ENCODE measurements at places on chromosomes 6 and 20.

DNA sequence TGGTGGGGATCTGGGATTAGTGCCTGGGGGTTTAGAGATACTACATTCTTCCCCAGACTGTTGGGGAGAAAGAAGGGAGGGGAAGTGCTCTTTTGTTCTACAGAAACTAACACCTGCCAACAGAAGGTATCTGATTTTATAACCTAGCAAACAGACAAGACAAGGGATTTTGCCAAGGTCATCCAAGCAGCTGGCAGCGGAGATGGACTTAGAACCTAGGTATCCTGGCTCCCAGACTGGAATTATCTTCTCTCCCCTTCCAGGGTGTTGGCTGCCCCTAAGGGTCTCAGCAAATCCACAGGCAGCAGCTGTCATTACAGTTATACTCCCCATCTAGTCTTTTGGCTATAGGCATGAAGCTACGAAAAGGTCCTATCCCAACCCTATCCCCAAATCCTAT, 8.4 kb downstream of the SDC4 start:
- no peak for DNase-seq

DNA sequence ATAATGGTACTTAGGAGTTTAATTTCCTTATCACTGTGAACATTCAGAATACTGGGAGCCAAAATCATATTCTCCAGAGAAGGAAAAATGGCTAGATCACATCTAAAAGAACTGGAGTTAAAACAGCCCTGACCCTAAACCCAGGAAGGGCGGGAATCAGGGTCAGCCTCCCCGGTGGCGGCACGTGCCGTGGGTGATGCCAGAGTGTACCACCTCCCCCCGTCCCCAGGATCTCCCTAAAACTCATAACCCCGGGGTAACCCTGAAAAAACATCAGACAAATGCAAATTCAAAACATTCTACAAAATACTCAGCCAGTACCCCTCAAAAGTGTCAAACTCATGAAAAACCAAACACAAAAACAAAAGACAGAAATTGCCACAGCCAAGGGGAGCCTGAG, 148.3 kb downstream of the DLL1 start:
- DNase-seq, result no peak

GRCh38 chr6:43280234-43280633, 17.8 kb upstream of the SLC22A7 start:
- no peak for DNase-seq

DNA sequence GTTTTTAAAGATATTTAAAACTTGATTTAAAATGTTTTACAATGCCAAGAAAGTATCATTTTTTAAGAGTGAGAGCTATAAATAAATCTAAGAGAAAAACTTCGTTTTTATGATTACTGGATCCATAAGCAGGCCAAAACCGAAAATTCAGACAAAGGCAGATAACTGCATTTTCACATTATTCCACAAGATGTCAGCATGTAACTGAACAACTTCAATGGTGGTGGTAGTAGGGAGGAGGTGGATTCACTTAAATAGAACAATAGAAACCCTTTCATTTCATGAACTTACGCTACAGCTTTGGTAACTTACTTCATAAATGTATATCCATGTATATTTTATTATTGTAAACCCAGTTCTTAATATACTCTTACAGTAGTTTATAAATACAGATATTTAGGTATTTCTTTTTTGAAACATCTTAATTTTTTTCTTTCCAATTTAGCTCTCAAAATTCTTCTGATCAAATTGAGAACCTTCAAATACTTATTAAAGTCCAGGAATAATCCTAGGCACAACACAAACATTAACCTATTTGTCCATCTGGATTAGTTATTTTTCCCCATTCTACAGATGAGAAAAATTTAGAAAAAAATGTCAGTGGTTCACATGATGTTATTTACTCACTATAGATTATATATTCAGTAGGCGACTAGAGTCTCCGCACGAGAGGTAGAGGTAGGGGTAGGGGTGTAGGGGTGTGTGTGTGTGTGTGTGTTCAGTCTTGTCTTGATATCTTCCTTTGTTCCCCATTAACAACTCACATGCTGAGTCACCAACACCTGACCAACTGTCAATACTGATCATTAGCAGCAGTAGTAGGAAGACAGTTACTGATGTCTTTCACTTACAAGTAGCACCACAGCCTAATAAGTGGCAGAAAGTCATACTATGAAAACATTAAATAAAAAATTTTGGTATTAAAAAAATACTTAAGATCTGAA, 111.5 kb downstream of the ARHGAP18 start:
- DNase-seq, result peak; percentile 90

DNA sequence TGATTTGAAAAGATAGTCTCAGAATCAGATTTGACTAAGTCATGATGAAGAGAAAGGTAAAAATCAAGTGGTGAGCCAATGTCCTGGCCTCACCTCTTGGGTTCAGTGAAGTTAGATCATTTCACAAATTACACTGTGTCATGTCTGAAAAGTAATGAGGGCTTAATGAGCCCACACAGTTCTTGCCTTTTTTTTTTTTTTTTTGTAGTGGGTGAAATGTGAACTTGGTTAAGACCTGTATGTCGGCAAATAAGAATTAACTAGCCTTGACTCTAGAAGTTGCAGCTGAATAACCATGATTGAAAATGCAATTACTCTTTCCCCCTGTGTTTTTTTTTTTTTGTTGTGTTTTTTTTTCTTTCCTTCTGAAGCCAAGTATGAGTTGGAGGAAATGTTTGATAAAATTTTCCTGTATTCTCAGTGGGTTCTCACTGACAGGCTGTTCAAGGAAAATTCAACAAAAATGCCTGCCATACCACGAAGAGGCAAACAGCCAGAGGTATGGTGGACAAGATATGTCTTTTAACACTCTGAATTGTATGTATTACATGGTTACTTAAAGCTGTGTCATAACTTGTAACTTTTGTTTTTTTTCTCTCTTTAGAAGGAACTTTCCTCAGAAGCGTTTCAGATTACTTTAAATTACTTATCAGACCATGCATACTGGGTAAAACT, 135.2 kb upstream of the MLIP start:
- no peak for DNase-seq

DNA sequence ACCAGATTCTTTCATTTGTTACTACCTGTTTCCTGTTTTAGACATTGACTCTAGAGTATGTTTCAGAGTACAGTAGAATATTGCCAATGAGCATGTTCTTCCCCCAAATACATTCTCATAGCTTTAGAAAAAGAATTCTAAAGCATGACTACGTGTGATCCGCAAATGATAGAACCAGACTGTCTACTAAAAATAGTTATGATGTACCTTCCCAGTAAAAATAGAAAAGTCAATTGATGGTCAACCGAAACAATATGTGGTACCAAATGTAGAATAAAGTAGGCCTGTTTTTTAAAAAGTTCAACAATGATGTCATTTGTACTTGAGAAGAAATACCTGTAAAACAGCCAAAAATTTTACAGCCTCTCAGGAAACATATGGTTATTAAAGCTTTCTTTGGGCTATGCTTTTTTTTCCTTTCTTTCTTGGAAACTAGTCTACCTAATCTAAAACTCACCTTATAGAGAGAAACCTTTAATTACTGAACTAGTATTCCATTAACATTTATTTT, 130.1 kb upstream of the MTHFD1L start:
- DNase-seq, result no peak

- peak; percentile 38 for DNase-seq
Observed at GRCh38 chr6:131519670-131520436, 53.2 kb upstream of the ARG1 start.

DNA sequence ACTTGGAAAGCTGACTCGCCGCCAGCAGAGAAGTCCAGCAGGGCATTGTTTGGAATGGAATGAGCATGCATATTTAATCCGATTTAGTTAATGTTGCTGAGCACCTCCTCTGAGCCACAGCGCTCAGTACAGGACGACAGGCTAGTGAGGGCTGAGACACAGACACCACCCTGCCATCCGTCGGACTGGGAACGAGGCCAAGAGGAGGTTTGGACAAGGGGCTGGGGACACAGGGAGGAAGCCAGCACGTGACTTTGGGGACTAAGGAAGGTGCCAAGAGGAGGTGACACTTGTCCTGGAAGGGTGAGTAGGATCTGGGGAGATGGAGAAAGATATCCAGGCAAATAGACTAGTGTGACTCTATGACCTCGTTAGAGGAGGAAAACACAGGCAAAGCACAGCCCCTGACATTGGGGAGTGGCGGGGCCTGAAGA, 152.5 kb upstream of the ECI2 start:
- peak; percentile 33 for DNase-seq

GRCh38 chr6:7445101-7445500, 55.5 kb downstream of the RIOK1 start:
- DNase-seq, result no peak

- DNase-seq, result no peak
Observed at GRCh38 chr6:152112491-152113261, 305.2 kb downstream of the ESR1 start.

DNA sequence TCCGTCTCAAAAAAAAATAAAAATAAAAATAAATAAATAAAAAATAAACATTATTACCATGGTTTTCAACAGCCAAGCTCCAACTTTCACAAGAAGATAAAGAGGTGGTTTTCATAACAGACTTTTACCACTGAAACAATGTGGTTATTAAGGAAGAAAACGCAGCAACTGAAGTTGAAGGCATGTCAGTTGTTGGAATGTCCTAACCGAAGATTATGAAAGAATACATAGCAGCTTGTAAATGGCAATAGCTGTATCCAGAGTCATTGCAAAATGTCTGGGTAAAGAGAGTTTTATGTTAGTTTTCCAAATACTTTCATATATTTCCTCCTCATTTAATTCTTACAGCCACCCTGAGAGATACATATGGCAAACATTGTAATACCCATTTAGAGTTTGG, 161.6 kb upstream of the MARCKS start:
- DNase-seq, result no peak

DNA sequence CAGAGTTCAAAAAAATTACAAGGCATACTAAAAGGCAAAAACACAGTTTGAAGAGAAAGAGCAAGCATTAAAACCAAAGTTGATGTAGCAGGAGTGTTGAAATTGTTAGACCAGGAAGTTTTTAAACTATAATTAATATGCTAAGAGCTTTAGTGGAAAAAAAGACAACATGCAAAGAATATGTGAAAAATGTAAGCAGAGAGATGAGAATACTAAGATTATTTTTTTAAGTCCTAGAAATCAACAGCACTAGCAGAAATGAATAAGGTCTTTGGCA, 192.6 kb downstream of the ERMARD start:
- DNase-seq, result no peak

- no peak for DNase-seq
Observed at GRCh38 chr6:14540276-14540675, 422.7 kb downstream of the CD83 start.

GRCh38 chr6:77105091-77105490, 358.2 kb downstream of the HTR1B start:
- DNase-seq, result no peak

GRCh38 chr6:11500008-11500407, 37.5 kb upstream of the TMEM170B start:
- no peak for DNase-seq

- DNase-seq, result peak; percentile 84
Observed at GRCh38 chr6:44422531-44422930, 35.0 kb downstream of the CDC5L start.

DNA sequence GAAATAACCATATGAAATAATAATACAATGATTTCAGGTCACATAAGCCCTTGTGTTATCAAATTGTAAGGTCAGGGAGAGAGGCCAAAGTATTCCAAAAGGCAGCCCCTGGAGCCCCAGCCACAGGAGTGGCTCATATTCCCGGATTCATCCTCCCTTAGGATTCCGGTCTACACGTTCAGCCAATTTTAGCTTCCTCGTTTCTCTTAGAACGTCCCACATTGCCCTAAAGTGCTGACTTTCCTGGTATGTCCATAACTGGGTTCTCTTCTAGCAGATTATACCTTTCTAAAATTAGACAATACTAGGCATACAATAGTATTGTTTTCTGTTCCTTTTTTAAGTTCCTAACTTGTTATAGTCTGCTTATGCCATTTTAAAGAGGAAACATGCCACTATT, 192.7 kb upstream of the NOX3 start:
- no peak for DNase-seq

DNA sequence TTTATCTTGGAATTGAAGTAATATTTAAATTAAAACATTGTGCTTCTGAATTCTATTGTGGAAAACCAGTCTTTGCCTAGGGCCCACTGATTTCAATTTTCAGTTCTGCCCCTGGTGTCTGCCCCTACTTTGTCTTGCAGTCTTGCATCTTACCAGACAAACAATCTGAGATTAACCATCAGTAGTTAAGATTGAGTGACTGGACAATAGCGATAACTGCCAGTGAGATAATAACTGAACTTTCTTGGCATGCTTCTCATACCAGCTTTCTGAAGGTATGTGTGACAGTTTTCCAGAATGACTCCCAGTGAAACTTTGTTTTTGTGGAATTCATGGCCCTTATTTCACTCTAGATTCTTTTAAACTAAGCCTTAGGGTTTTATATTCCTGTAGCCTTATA, 53.5 kb downstream of the KCNQ5 start:
- DNase-seq, result no peak

DNA sequence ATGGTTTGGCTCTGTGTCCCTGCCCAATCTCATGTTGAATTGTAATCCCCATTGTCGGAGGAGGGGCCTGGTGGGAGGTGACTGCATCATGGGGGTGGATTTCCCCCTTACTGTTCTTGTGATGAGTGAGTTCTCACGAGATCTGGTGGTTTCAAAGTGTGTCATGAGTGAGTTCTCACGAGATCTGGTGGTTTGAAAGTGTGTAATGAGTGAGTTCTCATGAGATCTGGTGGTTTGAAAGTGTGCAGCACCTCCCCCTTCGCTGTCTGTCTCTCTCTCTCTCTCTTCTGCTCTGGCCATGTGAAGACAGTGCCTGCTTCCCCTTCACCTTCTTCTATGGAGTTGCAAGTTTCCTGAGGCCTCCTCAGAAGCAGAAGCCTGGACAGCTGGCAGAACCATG, 87.6 kb downstream of the MYLK4 start:
- no peak for DNase-seq

DNA sequence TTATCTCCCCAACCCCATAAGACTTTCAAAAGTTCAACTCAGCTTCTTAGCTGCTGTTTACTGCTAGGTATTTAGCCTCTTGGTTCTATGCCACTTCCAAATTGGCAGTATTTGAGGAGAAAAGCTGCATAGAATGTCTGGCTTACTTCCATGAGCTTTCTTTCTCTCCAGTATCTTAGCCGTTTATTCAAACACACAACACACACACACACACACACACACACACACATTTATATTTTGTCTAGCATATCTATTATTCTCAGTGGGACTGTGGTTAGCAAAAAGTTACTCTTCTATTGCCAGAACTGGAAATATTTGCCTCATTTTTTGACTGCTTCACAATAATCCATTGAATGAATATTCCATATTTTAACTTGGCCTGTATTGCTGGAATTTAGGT, 634.2 kb upstream of the IMPG1 start:
- DNase-seq, result no peak
